Cerebellar cortex (tissue), 1 donor: ENCODE measurements at places on chromosomes 1 and 21.

DNA sequence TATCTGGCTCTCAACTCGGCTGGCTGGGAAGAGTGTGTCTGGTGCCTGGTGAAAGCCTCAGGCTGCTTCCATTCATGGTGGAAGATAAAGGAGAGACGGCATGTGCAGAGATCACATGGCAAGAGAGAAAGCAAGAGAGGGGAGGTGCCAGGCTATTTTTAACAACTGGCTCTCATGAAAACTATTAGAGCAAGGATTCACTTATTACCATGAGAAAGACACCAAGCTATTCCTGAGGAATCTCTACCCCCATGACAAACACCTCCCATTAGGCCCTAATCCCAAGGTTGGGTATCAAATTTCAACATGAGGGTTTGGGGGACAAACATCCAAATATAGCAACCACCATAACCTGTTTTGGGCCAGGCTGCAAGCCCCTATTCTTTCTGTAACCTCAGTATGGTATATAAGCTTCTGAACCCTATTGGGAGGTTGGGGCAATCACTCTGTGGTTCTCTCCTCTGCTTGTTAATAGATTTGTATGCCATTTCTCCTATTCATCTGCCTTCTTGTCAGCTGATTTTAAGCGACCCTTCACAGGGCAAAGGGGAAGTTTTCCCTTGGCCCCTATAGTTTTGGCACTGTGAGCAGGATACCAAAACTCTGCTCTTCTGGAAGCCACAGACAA lies 179.0 kb upstream of the TNR start:
- no peak for DNase-seq

GRCh38 chr1:239826211-239826610 lies 265.5 kb upstream of the FMN2 start:
- no peak for DNase-seq

- DNase-seq, result no peak
Measured at GRCh38 chr1:147882535-147882934, 20.1 kb upstream of the GJA8 start.

DNA sequence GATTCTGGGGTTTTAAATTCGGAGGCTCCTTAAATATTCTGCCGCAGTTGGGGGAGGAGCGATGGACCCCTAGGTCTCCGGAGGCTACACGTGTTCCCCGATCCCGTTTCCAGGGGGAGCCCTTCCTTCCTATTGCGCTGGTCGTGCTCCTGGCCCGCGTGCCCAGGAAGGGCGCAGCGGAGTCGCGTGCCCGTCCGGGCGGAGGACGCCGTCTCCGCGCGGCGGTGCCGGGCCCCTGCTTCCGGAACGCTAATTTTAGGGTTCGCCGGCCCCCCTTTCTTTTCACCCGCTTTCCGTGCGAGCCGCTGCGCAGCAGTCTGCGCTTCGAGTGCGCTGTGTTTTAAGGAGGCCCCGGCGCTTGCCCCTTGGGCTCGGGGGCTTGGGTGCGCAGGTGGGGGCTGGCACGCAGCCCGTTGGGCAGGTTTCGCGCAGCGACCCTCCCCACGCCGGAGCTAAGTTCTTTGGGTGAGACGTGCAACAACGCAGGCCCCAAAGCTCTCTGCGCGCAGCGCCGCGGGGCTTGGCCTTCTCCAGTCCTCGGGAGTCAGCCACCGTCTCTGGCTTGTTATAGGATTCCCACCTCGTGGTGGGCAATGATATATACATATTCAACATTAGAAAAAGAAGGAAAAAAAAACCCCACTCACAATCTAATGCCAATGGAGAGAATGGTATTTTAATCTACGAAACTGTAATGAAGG lies 43.5 kb upstream of the DNAJC6 start:
- DNase-seq, result peak; percentile 77

DNA sequence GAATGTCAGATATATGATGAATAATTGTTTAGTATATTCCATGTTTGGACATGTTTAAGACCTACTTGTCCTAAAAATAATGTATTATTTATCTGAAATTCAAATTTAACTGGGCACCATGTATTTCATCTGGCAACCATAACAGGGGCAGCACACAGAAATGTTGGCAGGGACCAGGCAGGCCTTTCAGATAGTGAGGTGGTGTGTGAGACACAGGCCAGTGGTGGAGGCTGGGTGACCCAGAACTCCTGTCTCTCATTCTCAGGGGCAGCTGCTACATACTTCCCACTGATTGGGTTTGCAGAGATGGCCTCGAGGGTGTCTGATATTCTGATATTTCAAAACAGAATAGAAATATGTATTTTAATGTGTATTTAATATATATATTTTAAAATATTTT lies 1.3 kb upstream of the FASLG start:
- no peak for DNase-seq

DNA sequence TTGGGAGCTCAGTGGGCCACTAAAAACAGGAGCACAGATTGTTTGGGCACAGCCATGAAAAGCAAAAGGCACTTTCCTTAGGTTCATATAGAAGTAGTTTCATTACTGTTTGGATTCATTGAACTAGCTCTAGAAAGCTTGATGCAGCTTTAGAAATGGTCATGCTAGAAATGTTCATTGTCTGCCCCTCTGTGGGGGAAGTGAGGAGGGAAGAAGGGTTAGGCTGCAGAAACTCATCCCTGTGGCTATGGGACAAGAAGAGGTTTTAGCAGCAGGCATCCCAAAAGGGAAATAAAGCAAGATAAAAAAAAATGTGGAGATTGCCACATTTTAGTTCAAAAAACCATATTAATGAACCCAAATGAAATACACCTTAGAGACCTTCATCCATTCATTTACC lies 359.6 kb upstream of the PTBP2 start:
- no peak for DNase-seq

DNA sequence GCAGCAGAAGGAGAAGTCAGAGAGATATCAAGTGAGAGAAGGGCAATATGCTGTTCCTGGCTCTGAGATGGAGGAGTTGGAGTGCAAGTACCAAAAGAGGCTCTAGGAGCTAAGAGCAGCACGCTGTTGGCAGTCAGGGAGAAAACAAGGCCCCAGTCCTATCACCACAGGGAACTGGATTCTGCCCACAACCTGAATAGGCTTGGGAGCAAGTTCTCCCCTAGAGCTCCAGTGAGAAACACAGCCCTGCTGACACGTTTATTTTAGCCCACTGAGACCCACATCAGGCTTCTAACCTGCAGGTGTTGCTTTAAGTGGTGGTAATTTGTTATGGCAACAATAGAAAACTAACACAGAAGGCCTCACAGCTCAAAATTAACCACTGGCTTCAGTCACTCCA lies 31.8 kb upstream of the ZNF644 start:
- DNase-seq, result no peak

DNA sequence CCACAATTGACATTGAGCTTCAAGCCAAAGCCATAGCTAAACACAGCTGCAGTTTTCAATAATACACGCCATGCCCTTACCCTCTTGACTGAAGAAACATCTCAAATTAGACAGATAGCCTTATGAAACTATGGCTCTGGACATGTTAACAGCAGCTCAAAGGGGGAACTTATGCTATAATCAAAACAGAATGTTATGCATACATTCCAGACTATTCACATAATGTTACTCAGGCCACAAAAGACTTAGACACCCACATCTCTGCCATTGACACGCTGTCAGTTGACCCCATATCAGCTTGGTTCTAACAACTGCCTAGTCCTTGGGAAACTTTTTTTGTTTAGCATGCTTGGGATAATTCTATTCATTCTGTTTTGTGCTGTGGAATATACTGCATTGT lies 2.3 kb upstream of the NENF start:
- DNase-seq, result no peak

DNA sequence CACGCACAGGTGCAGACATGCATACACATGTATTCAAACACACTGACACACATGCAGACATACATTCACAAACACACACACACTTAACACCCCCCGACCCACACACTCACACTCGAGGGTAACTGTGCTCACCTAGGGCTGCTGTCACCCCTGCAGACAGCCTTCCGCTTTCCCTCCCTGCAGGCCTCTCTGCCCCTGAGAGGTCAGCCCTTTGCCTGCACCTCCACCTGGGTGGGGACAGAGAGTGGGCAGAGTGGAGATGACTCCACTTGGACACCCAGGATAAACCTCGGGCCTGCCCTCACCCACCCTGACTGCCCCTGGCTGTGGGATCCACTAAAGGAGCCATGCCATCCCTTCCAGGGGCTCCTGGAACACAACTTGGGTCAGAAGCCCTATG lies 264.3 kb downstream of the PTPRU start:
- DNase-seq, result no peak

- no peak for DNase-seq
Measured at GRCh38 chr1:191929383-191929782, 228.9 kb upstream of the RGS18 start.

DNA sequence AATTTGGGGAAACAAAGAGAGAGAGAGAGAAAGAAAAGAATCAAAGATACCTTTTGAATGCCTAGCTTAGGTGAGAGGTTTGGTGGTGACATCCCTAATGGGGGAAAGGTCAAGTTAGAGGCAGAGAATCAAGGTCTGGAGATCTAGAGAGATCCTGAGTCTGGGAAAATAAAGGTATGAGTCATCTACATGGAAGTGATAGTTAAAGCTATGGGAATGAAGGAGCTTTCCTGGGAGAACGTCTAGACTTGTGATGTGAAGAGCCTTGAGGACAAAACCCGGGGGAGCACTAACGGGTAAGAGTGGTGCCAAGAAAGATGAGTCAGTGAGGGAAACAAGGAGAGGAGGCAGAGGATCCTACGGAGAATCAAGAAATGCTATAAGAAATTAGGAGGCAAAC lies 110.8 kb upstream of the RUNX1 start:
- no peak for DNase-seq

- DNase-seq, result no peak
Measured at GRCh38 chr1:172530000-172530399, 3.0 kb upstream of the SUCO start.

DNA sequence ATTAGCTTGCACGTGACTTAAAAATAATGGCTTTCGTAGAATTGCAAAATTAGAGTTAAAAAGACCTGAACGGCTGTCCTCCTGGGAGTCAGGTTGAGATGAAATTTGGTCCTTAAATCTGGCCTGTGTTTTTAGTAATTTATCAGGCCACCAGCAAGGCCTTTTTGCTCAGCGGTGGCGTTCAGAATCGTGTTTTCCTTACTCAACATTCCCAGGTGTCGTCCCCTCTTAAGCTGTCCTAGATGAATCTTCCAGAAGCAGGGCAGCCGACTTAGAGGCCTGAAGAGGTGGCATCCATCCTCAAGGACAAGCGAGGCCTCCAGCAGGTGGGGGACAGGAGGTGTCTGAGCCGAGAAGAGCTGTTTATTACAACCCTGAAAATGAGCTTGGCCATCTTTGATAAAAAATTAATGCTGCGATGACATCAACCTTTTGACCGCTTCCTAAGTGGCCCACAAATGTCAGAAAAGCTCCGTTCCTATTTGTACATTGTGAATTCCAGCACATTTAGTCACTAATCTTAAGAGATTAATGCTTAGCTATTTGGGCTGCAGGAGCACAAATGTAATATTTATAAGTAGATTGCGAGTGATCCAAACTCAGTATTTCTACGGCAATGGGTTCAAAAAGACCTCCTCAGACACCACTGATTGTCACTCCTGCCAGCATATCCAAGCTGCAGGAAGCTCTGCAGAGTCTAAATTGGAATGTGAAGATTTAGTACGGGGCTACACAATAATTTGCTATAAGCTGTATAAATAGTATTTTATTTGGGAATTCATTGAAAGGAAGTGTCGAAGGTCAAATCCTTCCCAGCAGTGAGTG lies 344.1 kb upstream of the VAMP3 start:
- DNase-seq, result no peak

DNA sequence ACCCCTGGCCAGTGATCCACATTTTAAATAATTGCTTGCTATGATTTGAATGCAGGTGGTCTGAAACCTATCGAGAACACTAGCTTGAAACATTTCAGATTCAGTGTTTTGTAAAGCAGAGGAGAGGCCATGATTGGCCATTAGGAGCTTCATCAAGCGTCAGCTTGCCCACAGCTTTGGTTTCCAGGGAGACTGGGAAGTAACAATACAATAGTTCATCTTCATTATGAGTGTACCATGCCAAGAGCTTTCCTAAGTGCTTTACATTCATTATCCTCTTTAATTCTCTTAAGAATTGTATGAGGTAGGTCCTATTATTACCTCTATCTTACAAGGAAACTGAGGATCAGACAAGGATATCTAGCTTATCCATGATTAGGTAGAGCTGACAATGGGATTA lies 27.7 kb upstream of the ATP5PO start:
- no peak for DNase-seq

DNA sequence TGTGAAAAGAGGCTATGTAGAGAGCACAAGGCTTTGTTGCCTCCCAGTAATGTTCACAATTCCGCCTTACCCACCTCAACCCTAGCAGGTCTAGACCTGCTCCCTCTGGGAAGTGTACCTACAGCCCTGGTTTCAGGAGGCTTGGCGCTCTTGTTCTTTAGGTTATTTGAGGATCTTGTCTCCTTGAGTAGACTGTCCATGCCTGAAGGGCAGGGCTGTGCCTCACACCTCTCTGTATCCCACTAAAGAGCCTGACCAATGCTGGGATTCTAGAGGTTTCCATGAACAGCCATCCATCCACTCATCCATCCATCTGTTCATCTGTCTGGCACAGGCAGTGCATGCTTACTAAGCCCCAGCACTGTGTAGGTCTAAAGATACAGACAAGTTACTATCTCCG lies 1.0 kb downstream of the RAB7B start:
- no peak for DNase-seq

GRCh38 chr1:208858738-208859137 lies 614.6 kb upstream of the PLXNA2 start:
- DNase-seq, result no peak

DNA sequence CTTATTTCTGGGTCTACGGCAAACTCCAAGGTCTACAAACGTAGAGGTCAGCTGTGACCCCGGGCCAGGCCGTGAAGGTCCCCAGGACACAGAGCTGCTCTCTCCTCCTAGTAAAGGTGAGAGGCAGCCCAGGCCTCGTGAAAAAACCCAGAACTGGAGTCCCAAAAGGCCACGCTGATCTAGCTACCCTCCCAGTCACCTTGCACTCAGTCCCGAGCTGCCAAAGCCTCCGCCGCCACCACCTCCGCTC lies 125 bp downstream of the ATP5PF start:
- DNase-seq, result no peak

DNA sequence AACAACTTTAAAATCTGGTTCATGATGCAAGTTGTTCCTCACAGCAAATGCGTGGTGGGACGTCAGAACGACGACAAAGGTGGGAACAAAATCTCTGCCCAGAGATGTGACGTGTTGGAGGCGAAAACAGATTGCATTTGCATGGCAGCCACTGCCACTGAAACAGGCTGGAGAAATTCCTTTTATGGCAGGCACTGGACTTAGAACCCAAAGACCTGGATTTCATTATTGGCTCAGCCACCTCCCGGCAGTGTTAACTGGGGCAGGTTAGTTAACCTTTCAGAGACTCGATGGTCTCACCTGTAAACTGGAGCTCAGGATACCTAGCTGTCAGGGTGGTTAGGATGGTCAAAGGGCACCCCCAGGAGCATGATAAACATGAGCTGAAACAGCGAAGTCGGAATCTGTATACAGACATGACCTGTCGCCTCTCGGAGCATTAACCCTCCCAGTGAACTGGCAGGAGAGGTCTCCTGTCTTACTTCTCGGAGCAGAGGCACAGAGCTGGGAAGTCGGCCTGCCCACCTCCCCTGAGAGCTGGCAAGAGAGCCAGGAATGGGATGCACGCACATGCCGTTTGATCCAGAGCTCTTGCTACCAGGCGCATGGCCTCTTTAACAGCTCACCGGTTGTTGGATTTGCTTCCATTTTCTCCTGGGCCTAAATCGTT lies 59.2 kb upstream of the TARBP1 start:
- DNase-seq, result peak; percentile 45
